NCI-H524 (cell line): ENCODE measurements at places on chromosomes 1 and 21.

- no peak for DNase-seq
Observed at GRCh38 chr21:36377391-36377842, 7.8 kb upstream of the CHAF1B start.

- no peak for DNase-seq
Observed at GRCh38 chr1:197399755-197400521, 131.9 kb downstream of the CRB1 start.

DNA sequence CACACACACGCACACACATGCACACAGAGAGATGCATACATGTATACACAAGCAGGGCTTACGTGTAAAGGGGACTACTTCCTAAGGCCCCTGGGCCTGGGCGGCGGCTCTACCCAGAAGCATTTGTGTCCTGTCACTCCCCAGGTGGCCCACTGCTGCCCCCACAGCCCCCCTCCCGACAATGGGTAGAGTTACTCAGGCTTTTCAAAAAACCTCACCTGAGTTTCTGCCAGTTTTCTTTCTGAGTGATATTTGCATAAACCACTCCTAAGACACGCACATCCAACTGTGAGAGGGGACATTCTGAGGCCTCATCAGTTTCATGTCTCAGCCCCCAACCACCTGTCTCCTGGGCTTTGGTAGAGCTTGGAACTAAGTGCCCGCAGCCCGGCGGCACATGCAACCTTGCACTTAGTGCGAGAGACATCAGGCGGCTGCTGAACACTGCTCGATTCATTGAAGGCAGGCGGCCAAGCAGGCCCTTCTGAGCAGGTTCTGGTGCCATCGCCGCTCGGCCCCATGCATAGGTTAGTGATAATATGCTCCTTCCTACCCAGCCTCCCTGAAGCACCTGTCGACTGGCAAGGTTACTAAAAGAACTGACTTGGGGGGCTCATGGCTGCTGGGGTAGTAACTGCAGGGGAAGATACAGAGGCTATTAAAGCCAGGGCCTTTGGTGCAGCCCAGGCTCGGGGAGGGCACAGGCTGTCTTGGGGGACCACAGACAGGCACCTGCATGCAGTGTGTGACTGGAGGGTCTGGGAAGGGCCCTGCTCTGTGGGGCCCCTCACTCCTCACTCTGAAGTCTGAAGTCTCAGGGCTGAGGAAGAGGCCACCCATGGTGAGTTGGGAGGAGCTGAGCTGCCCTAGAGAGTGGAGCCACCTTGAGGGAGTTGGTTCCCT lies 364.2 kb upstream of the VAMP3 start:
- DNase-seq: no peak

GRCh38 chr1:84975035-84975434 lies 21.9 kb downstream of the MCOLN2 start:
- no peak for DNase-seq

DNA sequence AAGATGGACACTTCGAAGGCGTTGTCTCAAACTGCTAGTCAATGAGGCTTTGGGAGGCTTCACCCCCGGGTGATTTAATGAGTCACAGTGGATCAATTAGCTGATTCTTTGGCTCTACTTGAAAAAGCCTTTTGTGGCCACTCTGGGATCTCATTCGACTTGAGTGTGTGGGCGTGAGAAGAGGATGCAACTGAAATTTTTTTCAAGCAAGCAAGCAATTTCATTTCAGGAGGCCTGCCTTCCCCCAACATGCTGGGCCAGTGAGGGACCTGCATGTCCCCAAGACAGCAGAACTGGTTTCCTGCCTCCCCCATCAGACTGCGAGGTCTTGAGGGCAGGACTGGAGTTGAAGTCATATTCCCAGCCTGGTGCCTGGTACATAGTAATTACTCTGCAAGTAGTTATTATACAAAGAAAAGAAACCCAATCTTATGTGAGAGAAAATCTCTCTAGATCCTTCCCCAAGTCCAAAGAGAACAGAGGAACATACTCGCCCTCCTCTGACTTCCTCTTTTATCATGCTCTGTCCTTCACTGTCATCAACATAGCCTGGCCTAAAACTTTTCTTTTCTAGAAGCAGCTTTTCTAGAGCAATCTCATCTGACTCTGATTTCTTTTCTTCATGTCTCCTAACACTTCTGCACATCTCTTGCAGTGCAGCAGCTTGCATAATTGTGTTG lies 22.7 kb downstream of the SYT6 start:
- no peak for DNase-seq

DNA sequence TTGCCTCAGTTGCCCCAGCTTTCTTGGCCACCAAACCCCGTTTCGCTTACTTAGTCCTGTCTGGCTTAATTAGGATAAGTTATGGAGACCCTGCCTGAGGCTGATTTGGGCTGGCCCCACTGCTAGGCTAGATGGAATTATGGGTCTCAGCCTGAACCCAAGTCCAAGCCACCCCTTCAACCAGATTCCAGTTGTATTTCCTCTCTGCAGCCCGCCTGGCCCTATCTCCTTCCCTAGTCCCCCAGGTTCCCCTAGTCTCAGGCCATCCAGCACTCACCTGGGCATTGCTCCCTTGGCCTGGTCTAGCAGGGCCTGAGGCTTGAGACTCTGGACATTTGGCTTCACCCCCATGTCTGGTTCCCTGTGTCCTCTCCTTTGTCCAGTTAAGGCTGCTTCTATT lies 111.7 kb upstream of the IPO9 start:
- DNase-seq: no peak

DNA sequence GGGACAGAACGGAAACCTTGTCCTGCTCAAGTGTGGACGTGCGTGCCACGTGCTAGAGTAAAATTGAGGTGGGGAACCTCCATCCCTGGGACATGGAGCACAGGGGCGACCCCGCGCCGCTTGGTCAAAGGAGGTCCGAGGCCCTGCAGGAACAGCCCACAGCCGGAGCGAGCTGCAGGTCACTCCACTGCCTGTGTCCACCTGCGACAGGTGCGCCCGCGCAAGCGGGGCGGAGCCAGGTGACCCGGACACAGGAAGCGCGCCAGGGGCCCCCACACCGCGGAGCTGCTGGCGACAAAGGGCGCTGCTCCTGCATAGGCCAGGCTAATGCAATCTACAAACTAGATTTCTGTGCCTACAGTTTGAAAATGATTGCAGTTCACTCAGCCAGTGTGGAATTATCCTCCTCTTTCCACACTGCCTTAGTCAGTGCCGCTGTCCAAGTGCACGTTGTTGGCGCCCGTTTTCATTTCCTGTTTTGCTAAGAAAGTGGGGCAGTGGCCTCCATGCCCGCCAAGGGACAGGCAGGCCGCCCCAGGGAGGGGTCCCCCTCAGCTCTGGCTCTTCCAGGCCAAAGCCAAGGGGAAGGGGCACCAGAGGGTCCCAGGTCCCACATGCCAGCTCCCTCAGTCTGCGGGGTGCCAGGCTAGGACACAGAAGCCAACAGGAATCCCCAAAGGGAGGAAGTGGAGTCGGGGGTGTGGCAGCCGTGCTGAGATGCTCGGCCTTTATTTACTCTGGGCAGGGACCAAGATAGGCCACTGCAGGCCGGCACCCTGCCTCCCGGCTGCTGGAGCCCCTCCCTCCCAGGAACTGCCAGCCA lies 4.3 kb upstream of the NADK start:
- DNase-seq: no peak

- DNase-seq: no peak
Observed at GRCh38 chr21:41687633-41688032, 79.2 kb downstream of the RIPK4 start.

DNA sequence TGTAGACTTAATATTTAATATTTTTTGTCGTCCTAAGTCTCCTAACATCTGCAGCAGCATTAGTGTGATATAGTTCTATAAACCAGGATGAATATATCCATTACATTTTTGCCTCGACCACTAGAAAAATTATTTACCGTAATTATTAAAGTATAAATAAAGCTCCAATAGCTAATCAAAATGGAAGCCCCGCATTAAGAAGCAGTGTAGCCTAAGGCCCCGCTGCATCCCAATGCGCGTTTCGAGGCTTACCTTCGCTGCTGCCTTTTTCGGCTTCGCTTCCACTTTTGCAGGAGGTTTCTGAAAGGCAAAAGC lies 891 bp downstream of the HMGN1 start:
- peak; percentile 57 for DNase-seq

- DNase-seq: peak; percentile 75
Observed at GRCh38 chr1:3735027-3735681, 17.1 kb upstream of the CCDC27 start.

DNA sequence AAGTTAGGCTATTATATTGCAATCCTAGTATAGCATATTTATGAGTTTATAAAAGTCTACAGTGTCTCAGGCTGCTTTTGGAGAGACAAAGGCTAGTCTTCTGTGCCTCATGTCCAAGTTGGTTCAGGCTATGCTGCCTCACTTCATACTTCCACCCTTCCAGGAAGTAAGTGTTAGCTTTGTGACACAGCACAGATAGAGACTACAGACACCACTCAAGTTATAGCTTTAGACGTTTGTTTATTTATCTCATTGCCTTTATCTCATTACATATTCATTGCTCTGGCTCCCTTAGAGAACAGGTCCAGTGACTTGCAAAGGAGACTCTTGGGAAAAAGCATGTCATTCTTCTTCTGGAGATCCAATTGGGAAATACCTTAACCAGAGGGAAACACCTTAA lies 22.6 kb upstream of the GBP4 start:
- DNase-seq: no peak

DNA sequence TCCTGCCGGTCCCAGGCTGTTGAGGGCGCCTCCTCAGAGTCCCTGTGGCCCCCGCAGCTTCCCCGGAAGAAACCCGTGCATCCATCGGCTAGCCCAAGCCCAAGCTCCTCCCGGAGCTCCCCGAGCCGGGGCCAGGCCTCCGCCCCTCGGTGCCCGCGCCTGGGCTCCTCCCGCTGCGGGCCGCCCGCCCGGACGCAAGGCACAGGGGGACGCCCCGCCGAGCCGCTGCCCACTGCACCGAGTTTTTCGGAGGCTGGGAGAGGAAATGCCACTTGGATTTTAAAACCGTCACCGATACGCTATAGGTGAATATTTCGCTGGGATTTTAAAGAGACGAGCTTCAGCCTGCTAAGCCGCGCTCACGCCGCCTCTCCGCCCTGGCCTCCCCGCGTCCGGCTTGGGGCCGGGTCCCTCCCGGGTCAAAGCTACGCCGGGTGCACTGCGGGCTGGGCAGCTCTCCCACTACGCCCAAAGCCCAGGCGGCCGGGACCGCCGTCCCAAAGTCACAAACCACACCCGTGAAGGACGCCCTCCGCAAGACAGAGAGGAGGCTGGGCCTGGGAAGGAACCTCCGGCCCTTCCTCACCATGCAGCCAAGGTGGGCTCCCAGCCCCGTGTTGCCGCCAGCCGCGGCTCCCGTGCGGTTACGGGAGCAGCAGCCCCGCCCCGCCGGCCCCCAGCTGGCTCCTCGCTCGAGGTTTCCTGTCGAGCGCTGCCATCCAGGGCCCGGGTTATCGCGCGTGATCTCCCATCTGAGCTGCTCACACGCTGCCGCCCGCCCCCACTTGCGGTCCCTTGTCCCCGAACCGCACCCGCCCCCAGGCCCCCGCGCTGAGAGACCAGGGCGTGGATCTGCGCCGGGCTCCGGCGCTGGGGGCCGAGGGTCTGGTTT lies 63.2 kb downstream of the CD247 start:
- DNase-seq: peak; percentile 31

DNA sequence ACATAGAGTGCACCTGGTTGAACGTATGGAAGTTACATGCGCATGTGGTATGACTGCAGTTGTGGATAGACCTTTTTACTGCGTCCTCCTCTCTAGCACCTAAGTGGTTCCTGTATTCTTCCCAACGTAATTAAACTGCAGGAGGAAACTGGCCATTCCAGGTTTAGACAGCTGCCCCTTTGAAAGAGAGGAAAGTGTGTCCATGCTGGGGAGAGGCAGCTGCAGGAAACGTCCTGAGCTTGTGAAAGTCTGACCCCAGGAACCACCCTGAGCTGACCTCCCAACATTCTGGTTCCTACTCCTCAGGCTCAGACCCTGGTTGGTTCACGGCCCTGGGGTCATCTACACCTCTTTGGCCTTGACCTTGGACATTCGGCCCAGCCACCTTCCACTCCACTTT lies 309.3 kb downstream of the DISC1 start:
- no peak for DNase-seq

GRCh38 chr1:82318265-82318664 lies 517.5 kb downstream of the ADGRL2 start:
- DNase-seq: no peak

DNA sequence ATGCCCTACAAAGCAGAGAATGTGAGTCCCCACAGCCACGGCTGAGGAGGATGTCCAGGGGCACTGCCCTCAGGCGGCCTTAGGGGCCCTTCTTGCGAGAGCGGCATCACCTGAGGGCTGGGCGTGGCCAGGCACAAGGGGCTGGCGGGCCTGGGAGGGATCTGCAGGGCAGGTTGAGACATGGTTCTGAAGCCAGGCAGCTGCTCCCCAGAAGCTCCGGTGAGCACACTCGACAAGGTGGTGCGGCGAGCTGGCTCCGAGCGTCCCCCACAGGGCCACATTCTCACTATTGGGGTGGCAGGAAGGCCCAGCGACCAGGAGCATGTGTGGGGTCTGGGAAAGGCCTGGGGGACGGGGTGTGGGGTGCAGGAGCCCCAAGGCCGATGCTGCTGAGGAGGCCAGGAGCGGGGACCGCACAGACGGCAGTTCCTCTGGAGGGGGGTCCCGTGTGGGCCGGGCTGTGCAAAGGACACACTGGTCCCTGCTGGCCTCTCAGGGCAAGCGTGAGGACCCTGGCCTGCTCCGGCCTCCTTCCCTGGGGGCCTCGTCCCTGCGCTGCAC lies 47.2 kb downstream of the MORN1 start:
- no peak for DNase-seq
